ENCODE measurements at places on chromosomes 4 and X.

- no peak overlapping the region for H3K27ac ChIP-seq
- peaks cover 12% of the 10 kb centered on the region for H3K4me1 ChIP-seq
- H3K36me3 ChIP-seq = peaks cover 11% of the 10 kb centered on the region
- DNase-seq = no peak
- no peaks in the 10 kb centered on the region for H3K27me3 ChIP-seq
Measured at GRCh38 chr4:88518911-88519310, 4.7 kb downstream of the PYURF start.

GRCh38 chr4:7422151-7422897, 12.4 kb downstream of the PSAPL1 start:
- no peaks in the 10 kb centered on the region for H3K4me1 ChIP-seq
- H3K27me3 ChIP-seq = no peaks in the 10 kb centered on the region
- DNase-seq = peak; percentile 75
- no peak overlapping the region for H3K4me3 ChIP-seq

DNA sequence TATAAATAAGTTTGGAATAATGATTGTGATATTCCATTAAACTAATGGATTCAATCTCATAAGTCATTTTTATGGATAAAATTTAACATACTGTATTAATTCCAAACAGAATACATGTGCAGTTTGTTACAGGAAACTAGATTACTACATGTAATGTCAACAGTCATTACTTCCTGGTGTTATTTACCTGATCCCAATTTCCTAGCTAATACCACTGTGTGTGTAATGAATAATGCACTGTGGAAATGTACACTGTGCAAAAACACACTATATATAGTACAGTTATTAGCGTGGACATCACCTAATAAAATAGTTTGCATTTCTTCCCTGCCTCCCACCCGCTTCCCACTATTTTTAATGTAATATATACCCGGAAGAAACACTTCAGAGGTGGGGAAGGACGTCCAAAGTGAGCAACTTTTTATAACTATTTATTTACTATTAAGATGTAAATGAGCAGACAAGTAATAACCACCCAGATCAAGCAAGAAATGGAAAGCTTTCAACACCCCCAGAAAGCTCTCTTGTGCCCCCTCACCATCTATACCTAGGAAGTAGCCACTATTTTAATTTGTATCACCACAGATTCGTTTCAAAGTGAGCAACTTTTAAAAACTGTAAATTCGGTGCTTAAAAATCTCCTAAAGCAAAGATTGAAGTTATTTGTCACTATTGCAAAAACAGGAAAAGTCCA, 219.1 kb downstream of the THOC2 start:
- H3K27me3 ChIP-seq = no peaks in the 10 kb centered on the region
- no peaks in the 10 kb centered on the region for H3K36me3 ChIP-seq
- DNase-seq = no peak
- H3K27ac ChIP-seq = no peak overlapping the region
- no peaks in the 10 kb centered on the region for H3K4me1 ChIP-seq

- no peaks in the 10 kb centered on the region for H3K27me3 ChIP-seq
- no peak overlapping the region for H3K27ac ChIP-seq
- H3K4me1 ChIP-seq = no peaks in the 10 kb centered on the region
Measured at GRCh38 chr4:10879411-10880110, 195.0 kb upstream of the CLNK start.

GRCh38 chr4:12562476-12563140, 921.5 kb downstream of the RAB28 start:
- H3K27me3 ChIP-seq = no peaks in the 10 kb centered on the region
- H3K4me3 ChIP-seq = no peak overlapping the region
- H3K27ac ChIP-seq = no peak overlapping the region
- H3K4me1 ChIP-seq = no peaks in the 10 kb centered on the region
- no peaks in the 10 kb centered on the region for H3K36me3 ChIP-seq

DNA sequence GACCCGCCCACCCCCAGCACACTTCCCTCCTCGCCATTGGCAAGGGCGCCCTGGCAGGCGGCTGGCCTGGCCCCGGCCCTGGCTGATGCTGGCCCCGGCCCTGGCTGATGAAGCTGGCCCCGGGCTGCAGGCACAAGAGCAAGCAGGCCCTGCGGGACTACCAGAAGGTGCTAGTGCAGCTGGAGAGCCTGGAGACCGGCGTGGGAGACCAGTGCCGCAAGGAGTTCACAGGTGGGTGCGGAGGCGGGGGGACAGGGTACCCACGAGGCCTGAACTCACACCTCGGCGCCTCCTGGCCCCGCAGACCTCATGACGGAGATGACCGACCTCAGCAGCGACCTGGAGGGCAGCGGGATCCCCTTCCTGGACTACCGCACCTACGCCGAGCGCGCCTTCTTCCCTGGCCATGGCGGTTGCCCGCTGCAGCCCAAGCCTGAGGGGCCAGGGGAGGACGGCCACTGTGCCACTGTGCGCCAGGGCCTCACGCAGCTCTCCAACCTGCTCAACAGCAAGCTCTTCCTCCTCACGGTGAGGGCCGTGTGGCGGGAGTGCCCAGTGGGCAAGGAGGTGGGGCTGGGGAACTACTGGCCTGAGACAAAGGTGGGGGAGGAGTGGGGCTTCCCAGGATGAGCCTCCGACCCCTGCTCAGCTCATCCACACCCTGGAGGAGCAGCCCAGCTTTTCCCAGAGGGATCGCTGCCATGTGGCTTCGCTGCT, 6.1 kb upstream of the SRPK3 start:
- H3K36me3 ChIP-seq = no peaks in the 10 kb centered on the region
- no peaks in the 10 kb centered on the region for H3K27me3 ChIP-seq
- DNase-seq = no peak
- H3K4me3 ChIP-seq = no peak overlapping the region
- H3K27ac ChIP-seq = no peak overlapping the region

DNA sequence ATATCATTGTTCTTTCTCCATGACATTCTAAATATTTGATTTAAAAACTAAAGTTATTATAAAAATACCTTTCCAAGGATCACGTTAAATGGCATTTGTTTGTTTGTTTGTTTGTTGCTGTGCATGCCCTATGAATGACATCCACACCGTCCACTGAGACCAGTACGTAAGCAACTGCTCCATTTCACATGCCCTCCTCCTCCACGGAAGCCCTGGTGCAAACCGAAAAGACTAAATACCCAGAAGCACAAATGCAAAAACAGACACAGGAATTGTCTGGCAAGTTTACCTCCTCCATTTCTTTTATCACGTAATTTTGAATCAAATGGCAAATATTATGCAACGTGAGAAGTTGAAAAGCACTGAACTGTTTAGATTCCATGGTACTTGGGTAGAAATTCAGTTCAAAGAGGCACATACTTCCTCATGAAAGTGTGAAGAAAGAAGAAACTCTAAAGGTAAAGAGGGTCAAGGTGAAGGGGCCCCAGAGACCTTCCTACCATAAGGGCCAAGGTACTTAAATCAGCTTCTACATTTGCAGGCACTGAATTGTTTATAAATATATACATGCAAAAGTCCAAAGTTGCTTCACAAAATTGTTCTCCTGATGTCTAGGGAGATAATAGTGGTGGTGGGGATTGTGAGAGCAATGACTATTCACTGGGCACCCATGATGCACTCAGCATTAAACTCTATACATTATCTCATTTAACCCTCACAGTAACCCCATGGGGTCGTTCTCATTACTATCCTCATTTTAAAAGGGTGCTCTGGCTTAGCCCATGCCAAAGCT, 23.4 kb downstream of the IRF2 start:
- H3K27ac ChIP-seq = no peak overlapping the region
- no peak for DNase-seq
- H3K4me1 ChIP-seq = peaks cover 72% of the 10 kb centered on the region
- H3K27me3 ChIP-seq = no peaks in the 10 kb centered on the region

DNA sequence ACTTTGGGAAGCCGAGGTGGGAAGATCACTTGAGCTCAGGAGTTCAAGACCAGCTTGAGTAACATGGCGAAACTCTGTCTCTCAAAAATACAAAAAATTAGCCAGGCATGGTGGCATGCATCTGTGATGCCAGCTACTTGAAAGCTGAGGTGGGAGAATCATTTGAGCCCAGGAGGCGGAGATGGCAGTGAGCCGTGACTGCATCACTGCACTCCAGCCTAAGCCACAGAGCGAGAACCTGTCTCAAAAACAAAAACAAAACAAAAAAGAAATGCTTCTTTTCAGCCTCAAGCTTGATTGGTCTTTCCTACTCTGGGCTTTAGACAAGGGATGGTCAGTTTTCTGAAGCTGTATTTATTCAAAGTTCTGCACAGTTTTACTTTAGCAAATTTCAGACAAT, 15.8 kb upstream of the DHRSX start:
- no peak for DNase-seq
- no peaks in the 10 kb centered on the region for H3K27me3 ChIP-seq
- no peak overlapping the region for H3K4me3 ChIP-seq
- no peak overlapping the region for H3K27ac ChIP-seq

DNA sequence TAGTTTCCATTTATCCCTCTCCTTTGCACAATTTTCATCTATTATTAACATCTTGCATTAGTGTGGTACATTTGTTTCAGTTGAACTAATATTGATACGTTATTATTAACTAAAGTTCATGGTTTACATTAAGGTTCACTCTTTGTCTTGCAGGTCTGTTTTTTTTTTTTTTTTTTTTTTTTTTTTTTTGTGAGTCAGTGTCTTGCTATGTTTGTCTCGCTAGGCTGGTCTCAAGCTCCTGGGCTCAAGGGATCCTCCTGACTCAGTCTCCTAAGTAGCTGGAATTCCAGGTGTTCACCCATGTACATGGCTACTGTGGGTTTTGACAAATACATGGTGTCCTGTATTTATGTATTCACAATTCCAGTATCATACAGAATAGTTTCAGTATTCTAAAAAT, 6.8 kb downstream of the TBC1D19 start:
- DNase-seq = no peak
- no peak overlapping the region for H3K27ac ChIP-seq

DNA sequence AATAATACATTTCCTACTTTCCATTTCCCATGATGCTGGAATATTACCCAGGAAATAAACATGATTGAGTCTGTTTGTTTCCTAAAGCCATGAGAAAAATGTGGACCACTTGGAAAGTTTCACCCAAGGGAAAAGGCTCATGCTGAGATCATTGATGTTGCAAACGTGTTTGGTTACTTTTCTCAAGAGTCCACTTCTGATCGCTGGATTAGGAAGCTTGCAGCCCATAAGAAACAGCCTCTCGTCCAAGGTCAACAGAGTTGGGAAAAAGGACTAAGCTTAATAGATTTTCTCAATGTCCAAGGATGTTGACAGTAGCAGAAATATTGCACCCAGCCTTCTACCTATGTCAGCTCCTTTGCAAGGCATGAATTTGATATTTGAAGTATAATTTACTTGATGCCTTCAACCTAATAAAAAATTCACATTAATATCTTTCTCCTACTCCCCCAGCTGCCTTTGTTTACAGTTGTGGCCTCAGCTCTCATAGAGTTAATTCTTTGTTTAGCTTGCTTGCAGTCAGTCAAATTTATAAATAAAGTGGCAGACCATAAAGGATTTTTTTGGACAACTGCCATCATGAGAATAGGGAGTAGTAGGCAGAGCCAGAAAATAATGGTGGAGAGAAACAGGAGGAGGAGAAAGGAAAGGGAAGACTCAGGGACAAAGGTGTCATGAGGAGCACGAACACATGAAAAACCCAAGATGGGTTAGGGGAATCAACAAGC, 65.6 kb upstream of the BLTP1 start:
- H3K4me1 ChIP-seq = no peaks in the 10 kb centered on the region
- H3K4me3 ChIP-seq = no peak overlapping the region
- DNase-seq = no peak

- no peak overlapping the region for H3K27ac ChIP-seq
- no peaks in the 10 kb centered on the region for H3K4me1 ChIP-seq
- H3K4me3 ChIP-seq = no peak overlapping the region
- no peak for DNase-seq
Measured at GRCh38 chr4:105399532-105400161, 74.2 kb downstream of the PPA2 start.

DNA sequence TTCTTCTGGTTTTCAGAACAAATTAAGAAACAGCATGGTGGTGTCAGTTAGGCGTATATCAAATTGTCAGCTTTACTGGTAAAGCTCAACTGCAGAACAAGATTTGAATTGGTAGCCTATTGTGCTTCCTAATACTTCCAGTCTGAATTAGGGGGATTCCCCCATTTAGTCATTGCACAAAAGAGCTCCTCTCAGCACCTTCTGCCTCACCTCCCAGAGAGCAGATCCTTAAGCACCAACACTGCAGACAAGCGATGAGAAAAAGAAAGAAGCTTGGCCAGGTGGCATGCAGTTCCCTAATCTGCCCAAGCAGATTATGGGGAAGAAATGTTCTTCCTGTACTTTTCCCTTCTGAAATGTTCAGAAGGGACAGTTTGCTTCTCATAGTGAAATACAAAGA, 9.2 kb downstream of the MAP9 start:
- no peak overlapping the region for H3K4me3 ChIP-seq
- no peaks in the 10 kb centered on the region for H3K27me3 ChIP-seq
- no peaks in the 10 kb centered on the region for H3K4me1 ChIP-seq
- no peak overlapping the region for H3K27ac ChIP-seq
- no peak for DNase-seq
- H3K36me3 ChIP-seq = no peaks in the 10 kb centered on the region

- no peaks in the 10 kb centered on the region for H3K36me3 ChIP-seq
- H3K4me3 ChIP-seq = no peak overlapping the region
- no peak overlapping the region for H3K27ac ChIP-seq
- no peak for DNase-seq
- H3K27me3 ChIP-seq = no peaks in the 10 kb centered on the region
Measured at GRCh38 chr4:110540982-110541451, 65.1 kb downstream of the ENPEP start.
